ENCODE measurements at places on chromosomes 7 and 10.

DNA sequence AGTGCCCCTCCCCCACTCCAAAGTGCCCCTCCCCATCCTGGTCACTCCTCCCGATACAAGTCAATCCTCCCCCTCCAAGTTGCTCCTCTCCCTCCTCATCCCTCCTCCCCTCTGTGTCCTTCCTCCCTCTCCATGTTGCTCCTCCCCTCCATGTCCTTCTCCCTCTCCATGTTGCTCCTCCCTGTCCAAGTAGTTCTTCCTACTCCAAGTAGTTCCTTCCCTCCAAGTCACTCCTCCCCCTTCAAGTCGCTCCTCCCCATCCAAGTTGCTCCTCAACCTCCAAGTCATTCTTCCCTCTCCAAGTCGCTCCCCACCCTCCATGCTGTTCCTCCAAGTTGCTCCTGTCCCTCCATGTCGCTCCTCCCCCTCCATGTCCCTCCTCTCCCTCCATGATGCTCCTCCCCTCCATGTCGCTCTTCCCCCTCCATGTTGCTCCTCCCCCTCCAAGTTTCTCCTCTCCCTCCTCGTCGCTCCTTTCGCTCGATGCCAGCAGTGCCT is 8.6 kb upstream of the WBP1L start:
- no peak for DNase-seq

DNA sequence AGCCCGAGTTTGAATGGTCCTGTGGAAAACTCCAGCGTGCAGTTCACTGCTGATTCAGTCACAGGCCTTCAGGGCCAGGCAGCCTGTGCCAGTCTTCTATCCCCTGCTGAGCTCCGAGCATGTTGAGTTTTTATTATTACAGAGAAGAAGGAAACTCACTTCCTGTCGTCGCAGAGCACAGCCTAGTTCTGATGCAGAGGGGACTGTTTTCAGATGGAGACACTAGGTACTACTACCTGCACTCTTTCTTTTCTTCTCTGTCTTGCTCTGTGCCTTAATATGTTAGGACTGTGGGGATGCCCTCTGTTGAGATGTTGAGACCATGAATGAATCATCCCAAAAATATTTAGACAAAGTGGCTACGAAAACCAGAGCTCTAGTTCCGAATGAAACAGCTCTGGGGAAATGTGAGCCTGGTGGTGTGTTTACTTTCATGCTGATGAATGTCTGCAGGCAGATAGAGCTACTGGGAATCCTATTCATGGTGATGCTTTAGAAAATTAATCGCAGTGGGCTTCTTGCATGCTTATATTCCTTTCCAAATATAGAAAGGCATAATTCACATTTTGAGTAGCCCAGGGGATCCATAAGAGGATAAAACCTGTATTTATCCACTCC is 29.6 kb downstream of the CASP7 start:
- DNase-seq = no peak

- no peak for DNase-seq
Observed at GRCh38 chr7:30169579-30169978, 34.8 kb downstream of the MTURN start.

- no peak for DNase-seq
Observed at GRCh38 chr10:5617521-5617920, 48.9 kb downstream of the ASB13 start.

Measured in HuH-7.5 (cell line).